ENCODE measurements at places on chromosomes 3 and 15.
A peak's percentile ranks its signal among the peaks of the same experiment; 100 is the strongest.

DNA sequence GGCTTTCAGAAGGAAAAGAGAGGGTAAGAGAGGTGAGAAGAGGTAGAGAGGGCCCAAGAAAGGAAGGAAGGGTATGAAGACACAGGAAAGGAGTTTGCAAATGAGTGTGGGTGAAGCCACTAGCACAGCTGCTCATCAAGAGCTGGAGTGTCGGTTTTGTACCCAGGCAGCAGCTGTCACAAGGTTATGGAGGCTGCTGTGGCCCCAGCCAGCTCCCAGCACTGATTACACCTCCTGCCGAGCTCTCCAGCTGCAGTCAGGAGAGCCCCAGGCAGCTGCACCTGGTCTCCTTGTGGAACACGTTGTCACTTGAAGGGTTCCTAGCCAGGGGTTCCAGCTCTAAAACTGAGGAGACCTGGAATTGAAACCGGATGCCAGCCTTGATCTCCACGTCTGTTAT lies 60.4 kb upstream of the CHD2 start:
- no peak overlapping the region for H3K4me3 ChIP-seq
- peaks cover 4% of the 10 kb centered on the region for H3K27me3 ChIP-seq
- H3K4me1 ChIP-seq, result peaks cover 5% of the 10 kb centered on the region
- no peak overlapping the region for H3K27ac ChIP-seq
- H3K36me3 ChIP-seq, result no peaks in the 10 kb centered on the region

GRCh38 chr3:101009386-101009785 lies 16.2 kb upstream of the ABI3BP start:
- H3K4me3 ChIP-seq, result no peak overlapping the region
- H3K36me3 ChIP-seq, result peaks cover 6% of the 10 kb centered on the region
- no peak for DNase-seq
- no peaks in the 10 kb centered on the region for H3K4me1 ChIP-seq
- no peak overlapping the region for H3K27ac ChIP-seq
- peaks cover 1% of the 10 kb centered on the region for H3K27me3 ChIP-seq

DNA sequence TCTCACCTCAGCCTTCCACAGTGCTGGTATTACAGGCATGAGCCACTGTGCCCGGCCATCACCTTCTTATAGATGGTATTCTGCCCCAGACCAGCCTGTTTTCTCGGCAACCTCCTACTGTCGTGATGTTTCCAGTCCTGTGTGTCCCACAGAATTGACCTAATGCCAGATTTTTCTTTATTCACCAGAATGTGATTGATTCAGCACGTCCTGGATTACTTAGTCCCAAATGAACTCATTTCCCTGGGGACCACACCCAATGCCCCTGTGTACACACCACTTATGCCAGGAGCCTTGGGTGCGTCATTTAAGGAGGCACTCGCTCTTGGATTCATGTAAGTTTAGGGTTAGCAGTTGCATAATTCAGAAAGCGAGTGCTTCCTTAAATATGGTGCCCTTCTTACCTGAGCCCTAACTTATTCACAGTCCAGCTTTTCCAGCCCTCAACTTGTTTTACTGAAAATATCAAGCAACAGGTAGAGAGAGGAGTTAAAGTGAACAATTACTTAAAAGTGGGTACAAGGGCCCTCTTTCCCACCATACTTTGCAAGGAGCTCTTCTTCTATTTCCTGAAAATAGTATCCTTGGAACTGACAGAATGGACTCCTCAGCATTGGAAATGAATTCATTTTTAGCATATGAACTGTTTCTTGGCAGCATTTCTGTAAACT lies 64.6 kb upstream of the UBE2E1 start:
- no peak overlapping the region for H3K27ac ChIP-seq
- no peak overlapping the region for H3K4me3 ChIP-seq
- no peaks in the 10 kb centered on the region for H3K36me3 ChIP-seq
- H3K4me1 ChIP-seq, result peaks cover 10% of the 10 kb centered on the region
- peaks cover 5% of the 10 kb centered on the region for H3K27me3 ChIP-seq
- no peak for DNase-seq

- H3K4me1 ChIP-seq, result peaks cover 9% of the 10 kb centered on the region
- DNase-seq, result no peak
- no peaks in the 10 kb centered on the region for H3K36me3 ChIP-seq
These were observed 20.0 kb upstream of the GOLGA6C start for GRCh38 chr15:75238150-75238549.

DNA sequence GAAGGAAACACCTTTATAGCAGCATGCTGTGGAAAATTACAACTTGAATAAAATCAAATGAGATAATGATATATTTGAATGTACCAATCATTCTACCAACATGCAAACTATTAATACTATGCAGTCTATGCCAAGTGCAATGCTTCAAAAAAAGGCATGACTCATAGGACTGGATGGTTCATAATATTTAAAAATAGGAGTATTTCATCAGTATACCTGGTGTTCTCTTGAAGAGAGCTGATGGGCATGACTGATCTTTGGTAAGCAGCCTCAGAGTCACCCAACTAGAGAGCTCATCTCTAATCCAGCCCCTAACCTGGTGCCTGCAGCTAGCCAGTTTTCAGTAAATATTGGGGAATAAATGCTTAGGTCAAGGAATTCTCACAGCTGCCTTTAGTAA lies 434.7 kb upstream of the ARRDC4 start:
- no peak for DNase-seq
- H3K4me3 ChIP-seq, result no peak overlapping the region
- no peak overlapping the region for H3K27ac ChIP-seq
- no peaks in the 10 kb centered on the region for H3K27me3 ChIP-seq
- no peaks in the 10 kb centered on the region for H3K36me3 ChIP-seq

GRCh38 chr15:63504247-63504978 lies at the start of gene USP3:
Gene USP3, plus strand, starts transcription at chr15:63504593. Its CDS starts 147 bp downstream, at chr15:63504740.
- H3K4me1 ChIP-seq, result peaks cover 32% of the 10 kb centered on the region
- peaks cover 7% of the 10 kb centered on the region for H3K36me3 ChIP-seq
- no peaks in the 10 kb centered on the region for H3K27me3 ChIP-seq
- H3K27ac ChIP-seq, result peak within 1 kb of the TSS; percentile 74

GRCh38 chr15:57185507-57186074 lies 190.7 kb upstream of the CGNL1 start:
- no peak for DNase-seq
- no peaks in the 10 kb centered on the region for H3K27me3 ChIP-seq
- no peaks in the 10 kb centered on the region for H3K4me1 ChIP-seq
- H3K4me3 ChIP-seq, result no peak overlapping the region
- H3K27ac ChIP-seq, result no peak overlapping the region

- no peak overlapping the region for H3K27ac ChIP-seq
- H3K36me3 ChIP-seq, result peaks cover 39% of the 10 kb centered on the region
- peaks cover 5% of the 10 kb centered on the region for H3K4me1 ChIP-seq
- no peak overlapping the region for H3K4me3 ChIP-seq
These were observed 71.8 kb downstream of the OXNAD1 start for GRCh38 chr3:16336825-16337224.

DNA sequence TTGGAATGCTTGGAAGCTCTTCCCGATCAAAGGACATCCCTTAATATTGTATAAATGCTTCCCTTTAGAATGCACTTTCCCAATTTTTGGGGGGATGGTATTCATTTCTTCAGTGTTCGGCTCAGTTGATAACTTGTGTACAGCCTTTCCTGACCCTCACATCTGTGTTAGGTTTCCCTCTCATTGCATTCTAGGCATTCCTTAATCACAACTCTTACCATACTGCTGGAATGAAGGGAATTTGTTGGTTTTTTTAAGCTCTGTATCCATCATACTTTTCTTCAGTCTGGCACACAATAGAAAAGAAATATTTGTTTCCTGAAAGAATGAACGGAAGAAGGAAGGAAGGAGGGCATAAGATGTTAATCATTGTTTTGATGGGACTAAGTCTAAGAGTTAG lies 119.5 kb downstream of the CHST2 start:
- DNase-seq, result no peak
- peaks cover 4% of the 10 kb centered on the region for H3K27me3 ChIP-seq
- peaks cover 5% of the 10 kb centered on the region for H3K4me1 ChIP-seq
- H3K36me3 ChIP-seq, result no peaks in the 10 kb centered on the region
- H3K4me3 ChIP-seq, result no peak overlapping the region

- H3K4me3 ChIP-seq, result no peak overlapping the region
- no peaks in the 10 kb centered on the region for H3K36me3 ChIP-seq
- H3K4me1 ChIP-seq, result peaks cover 41% of the 10 kb centered on the region
- no peak for DNase-seq
These were observed 300.6 kb downstream of the TLE3 start for GRCh38 chr15:69797051-69797595.

DNA sequence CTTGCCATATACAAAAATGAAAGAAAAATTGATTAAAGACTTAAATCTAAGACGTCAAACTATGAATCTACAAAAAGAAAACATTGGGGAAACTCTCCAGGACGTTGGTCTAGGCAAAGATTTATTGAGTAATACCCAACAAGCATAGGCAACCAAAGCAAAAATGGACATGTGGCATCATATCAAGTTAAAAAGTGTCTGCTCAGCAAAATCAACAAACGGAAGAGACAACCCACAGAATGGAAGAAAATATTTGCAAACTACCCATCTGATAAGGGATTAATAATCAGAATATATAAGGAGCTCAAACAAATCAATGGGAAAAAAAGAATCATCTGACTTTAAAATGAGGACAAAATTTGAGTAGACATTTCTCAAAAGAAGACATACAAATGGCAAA lies 160.9 kb downstream of the DCLK3 start:
- no peak overlapping the region for H3K4me3 ChIP-seq
- DNase-seq, result no peak
- H3K27me3 ChIP-seq, result no peaks in the 10 kb centered on the region
- H3K4me1 ChIP-seq, result no peaks in the 10 kb centered on the region

DNA sequence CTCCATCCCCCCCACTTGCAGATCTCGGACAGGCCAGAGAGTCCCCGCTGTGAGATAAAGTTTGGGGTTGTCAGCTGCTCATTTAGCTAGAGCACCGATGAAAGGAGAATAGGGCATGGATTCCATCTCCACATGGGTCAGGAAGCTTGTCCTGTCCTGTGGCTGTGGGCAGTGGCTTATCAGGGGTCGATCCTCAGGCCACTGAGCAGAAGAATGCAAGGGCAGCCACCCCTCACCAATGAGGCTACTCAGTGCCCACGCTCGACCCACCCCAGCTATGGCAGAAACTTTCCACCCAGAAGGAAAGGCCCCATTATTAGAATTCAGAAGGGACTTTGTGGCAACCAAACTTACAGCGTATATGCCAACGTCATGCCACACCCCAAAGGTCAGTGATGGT lies 43.3 kb downstream of the CPN2 start:
- no peak overlapping the region for H3K4me3 ChIP-seq
- peaks cover 12% of the 10 kb centered on the region for H3K27me3 ChIP-seq
- peaks cover 55% of the 10 kb centered on the region for H3K4me1 ChIP-seq
- H3K27ac ChIP-seq, result no peak overlapping the region
- no peak for DNase-seq
- no peaks in the 10 kb centered on the region for H3K36me3 ChIP-seq

GRCh38 chr3:16392717-16393116 lies 120.8 kb downstream of the RFTN1 start:
- no peak overlapping the region for H3K27ac ChIP-seq
- peaks cover 6% of the 10 kb centered on the region for H3K4me1 ChIP-seq
- DNase-seq, result no peak
- H3K27me3 ChIP-seq, result no peaks in the 10 kb centered on the region
- H3K4me3 ChIP-seq, result no peak overlapping the region

DNA sequence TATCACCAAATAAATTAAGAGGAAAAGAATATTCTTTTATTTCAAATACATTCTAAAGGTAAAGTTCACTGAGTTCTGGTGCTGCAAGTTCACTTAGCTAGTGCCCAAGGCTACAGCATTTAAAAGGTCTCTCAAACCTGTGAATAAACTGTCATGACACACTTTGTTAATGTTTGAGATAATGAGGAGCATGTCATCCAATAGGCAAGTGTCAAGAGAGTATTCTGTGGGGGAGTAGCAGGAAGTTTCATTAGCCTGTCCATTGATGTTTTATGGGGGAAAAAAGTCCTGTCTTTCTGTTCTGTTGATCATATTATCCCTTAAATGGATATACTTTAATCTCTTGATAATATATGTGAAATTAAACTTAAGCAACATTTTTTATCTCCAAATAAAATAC lies 4.0 kb downstream of the SPESP1 start:
- no peak for DNase-seq
- H3K4me3 ChIP-seq, result no peak overlapping the region
- no peak overlapping the region for H3K27ac ChIP-seq
- H3K36me3 ChIP-seq, result peaks cover 4% of the 10 kb centered on the region
- no peaks in the 10 kb centered on the region for H3K4me1 ChIP-seq
- H3K27me3 ChIP-seq, result peaks cover 3% of the 10 kb centered on the region

DNA sequence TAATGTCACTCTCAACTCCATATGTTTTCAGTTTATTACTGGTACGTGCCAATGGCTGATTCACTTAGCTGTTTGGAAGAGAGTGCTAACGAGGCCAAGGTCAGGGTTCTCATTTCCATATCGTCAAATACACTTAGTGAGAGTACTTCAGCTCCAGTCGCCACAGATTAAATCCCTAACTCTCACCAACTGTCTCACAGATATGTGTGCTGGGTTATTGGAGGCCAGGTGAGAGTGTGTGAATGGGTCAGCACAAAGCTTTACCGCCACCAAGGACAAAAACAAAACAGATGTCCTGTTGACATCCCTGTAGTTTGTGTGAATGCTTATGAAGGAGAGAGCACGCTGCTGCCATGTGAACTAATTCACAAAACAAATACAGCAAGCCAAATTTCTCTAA lies 133.5 kb upstream of the TBL1XR1 start:
- no peak overlapping the region for H3K27ac ChIP-seq
- H3K4me1 ChIP-seq, result peaks cover 17% of the 10 kb centered on the region
- H3K27me3 ChIP-seq, result no peaks in the 10 kb centered on the region

DNA sequence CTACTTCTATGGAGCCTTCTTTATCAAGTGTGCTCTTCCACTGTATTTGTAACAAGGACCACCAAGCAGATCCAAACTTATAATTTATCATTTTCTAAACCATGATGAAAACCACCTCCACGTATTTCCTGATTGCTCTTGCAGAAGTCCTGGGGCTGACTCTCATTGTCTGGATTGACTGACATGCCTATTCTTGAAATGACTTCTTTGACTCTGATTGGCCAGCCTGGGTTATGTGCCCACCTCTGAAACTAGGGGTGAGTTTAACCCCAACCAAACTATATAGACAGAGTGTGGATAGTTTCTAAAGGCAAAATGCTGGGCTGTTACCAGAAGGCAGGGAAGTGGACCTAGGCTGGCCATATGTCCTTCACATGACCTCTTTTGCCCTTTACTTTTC lies 12.7 kb downstream of the TMPRSS7 start:
- peaks cover 28% of the 10 kb centered on the region for H3K4me1 ChIP-seq
- no peak for DNase-seq
- no peaks in the 10 kb centered on the region for H3K27me3 ChIP-seq
- no peak overlapping the region for H3K27ac ChIP-seq
- no peak overlapping the region for H3K4me3 ChIP-seq
- H3K36me3 ChIP-seq, result no peaks in the 10 kb centered on the region

DNA sequence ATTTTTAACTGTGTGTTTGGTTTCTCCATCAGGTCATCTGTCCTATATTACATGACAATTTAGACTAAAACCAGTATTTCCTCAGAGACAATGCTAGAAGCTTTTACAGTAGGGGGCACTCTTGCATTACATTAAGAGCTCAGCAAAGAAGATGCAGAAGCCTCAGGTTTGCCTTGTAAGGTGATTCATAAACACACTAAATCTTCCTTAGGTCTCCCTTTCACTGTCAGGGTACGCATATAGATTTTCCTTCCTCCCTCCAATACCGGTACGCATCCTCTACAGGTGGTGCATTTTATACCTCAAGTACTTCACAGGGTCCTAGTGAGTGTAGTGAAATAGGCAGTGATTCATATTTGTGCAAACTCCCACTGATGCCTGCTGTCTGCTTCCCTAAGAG lies 46.5 kb downstream of the CD86 start:
- peak; percentile 37 for DNase-seq
- no peaks in the 10 kb centered on the region for H3K36me3 ChIP-seq
- H3K4me1 ChIP-seq, result no peaks in the 10 kb centered on the region
- no peaks in the 10 kb centered on the region for H3K27me3 ChIP-seq
- no peak overlapping the region for H3K27ac ChIP-seq

GRCh38 chr15:76711351-76711827 lies 193.8 kb downstream of the SCAPER start:
- no peak for DNase-seq
- H3K27ac ChIP-seq, result no peak overlapping the region
- no peak overlapping the region for H3K4me3 ChIP-seq
- peaks cover 8% of the 10 kb centered on the region for H3K36me3 ChIP-seq
- H3K27me3 ChIP-seq, result no peaks in the 10 kb centered on the region

Data from endothelial cell (in vitro differentiated cells).